ENCODE measurements at places on chromosomes 7 and 10. TPM values are rescaled to one million over a fixed set of nuclear protein-coding genes. Genes with fewer than 3 reads are reported as not detected.
A peak's percentile ranks its signal among the peaks of the same experiment; 100 is the strongest.

SLC29A4 gene
- 34.6 TPM for total RNA-seq

GRCh38 chr7:11480143-11480542, 351.9 kb downstream of the THSD7A start:
- no peak for DNase-seq
- H3K36me3 ChIP-seq, result no peaks in the 10 kb centered on the region
- H3K27ac ChIP-seq, result no peak overlapping the region
- no peak overlapping the region for H3K4me3 ChIP-seq
- H3K27me3 ChIP-seq, result no peaks in the 10 kb centered on the region

DNA sequence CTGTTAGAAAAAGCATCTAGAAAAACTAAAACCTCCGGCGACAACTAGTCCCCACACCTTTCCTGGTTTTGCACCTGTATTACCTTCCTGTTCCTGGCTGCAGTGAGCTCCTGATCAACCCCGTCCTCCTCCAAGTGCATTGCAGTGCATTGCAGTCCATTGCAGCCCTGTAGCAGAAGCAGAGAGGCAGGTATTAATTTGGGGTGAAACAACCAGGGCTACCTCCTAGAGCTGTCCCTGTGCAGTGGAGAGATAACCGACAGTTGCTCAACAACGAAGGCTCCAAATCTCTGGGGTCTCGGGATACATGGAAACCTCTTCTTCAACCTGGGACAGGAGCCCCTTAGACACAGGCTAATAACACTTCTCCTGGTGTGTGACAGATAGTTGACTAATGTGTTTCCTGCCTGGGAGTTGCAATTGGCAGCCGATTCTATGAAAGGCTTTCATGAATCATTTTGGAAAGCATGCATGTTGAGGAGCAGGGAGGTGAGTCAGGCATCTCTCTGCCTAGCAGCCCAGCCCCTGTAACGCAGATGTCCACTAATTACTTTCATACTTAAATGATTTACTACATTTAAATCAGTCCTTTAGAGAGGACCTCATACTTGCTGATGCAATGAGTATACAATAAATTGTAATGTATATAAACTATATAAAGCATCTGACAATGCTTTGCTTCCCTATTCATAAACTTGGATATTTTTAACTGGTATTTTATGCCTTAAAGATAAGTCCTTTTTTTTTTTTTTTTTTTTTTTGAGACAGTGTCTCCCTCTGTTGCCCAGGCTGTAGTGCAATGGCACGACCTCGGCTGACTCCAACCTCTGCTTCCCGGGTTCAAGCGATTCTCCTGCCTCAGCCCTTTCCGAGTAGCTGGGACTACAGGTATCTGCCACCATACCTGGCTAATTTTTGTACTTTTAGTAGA, 59.0 kb downstream of the PRR15 start:
- no peak overlapping the region for H3K27ac ChIP-seq
- no peak for DNase-seq
- H3K27me3 ChIP-seq, result no peaks in the 10 kb centered on the region
- no peaks in the 10 kb centered on the region for H3K4me1 ChIP-seq
- no peak overlapping the region for H3K4me3 ChIP-seq

- peak; percentile 34 for DNase-seq
- H3K27me3 ChIP-seq, result no peaks in the 10 kb centered on the region
- no peaks in the 10 kb centered on the region for H3K36me3 ChIP-seq
- H3K4me1 ChIP-seq, result no peaks in the 10 kb centered on the region
These were observed 31.5 kb upstream of the CFAP46 start for GRCh38 chr10:132973903-132974241.

DNA sequence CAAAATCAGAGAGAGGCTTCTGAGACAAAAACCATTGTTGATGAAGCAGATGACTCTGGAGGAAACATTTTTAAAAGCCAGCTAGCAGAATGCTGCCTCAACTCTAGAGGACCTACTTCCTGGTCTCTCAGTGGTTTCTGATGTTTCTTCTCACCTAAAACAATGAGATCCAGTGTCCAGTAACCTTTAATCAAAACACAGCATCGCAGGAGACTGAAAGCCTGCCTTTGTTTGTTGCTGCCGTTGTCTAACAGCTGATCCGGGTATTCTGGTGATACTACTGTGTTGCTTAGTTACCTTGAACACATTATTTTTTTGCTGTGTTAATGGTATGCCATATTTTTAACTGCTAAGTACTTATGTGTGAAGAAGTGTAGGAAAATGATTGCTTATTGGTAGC, 70.9 kb downstream of the WIPF3 start:
- no peak for DNase-seq
- H3K27me3 ChIP-seq, result no peaks in the 10 kb centered on the region
- H3K36me3 ChIP-seq, result no peaks in the 10 kb centered on the region
- H3K27ac ChIP-seq, result no peak overlapping the region
- H3K4me1 ChIP-seq, result no peaks in the 10 kb centered on the region
- H3K4me3 ChIP-seq, result no peak overlapping the region

NAT16 gene
- 0.19 TPM for total RNA-seq

GRCh38 chr7:155722118-155722517, 77.7 kb downstream of the RBM33 start:
- no peaks in the 10 kb centered on the region for H3K36me3 ChIP-seq
- H3K4me1 ChIP-seq, result no peaks in the 10 kb centered on the region
- H3K27me3 ChIP-seq, result no peaks in the 10 kb centered on the region
- H3K27ac ChIP-seq, result no peak overlapping the region
- DNase-seq, result no peak

DNA sequence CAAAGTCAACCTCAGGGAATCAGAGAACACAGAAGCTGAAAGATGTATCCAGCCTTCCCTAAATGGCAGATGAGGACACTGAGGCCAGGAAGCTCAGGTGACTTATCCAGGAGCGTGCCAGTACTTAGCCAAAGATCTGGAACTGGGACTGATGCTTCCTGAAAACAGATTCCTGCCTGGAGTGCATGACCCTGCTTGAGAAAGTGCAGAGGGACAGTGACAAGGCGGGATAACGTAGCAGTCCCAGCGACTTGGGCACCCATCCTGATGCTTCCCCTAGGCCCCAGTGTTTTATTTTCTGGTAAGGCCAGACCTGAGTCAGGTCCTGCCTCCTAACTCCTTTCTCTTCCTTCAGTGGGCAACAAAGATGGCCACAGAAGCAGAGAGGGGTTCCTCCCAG, 48.6 kb downstream of the KIAA1217 start:
- H3K4me1 ChIP-seq, result peaks cover 37% of the 10 kb centered on the region
- no peaks in the 10 kb centered on the region for H3K27me3 ChIP-seq
- DNase-seq, result no peak

- H3K27ac ChIP-seq, result no peak overlapping the region
- no peaks in the 10 kb centered on the region for H3K36me3 ChIP-seq
- no peaks in the 10 kb centered on the region for H3K27me3 ChIP-seq
These were observed 415.6 kb upstream of the FOXK1 start for GRCh38 chr7:4266270-4267040.

GRCh38 chr7:12712236-12712635, 24.8 kb downstream of the ARL4A start:
- H3K27me3 ChIP-seq, result no peaks in the 10 kb centered on the region
- no peak for DNase-seq
- H3K4me1 ChIP-seq, result peaks cover 13% of the 10 kb centered on the region
- no peak overlapping the region for H3K27ac ChIP-seq
- H3K36me3 ChIP-seq, result no peaks in the 10 kb centered on the region

DNA sequence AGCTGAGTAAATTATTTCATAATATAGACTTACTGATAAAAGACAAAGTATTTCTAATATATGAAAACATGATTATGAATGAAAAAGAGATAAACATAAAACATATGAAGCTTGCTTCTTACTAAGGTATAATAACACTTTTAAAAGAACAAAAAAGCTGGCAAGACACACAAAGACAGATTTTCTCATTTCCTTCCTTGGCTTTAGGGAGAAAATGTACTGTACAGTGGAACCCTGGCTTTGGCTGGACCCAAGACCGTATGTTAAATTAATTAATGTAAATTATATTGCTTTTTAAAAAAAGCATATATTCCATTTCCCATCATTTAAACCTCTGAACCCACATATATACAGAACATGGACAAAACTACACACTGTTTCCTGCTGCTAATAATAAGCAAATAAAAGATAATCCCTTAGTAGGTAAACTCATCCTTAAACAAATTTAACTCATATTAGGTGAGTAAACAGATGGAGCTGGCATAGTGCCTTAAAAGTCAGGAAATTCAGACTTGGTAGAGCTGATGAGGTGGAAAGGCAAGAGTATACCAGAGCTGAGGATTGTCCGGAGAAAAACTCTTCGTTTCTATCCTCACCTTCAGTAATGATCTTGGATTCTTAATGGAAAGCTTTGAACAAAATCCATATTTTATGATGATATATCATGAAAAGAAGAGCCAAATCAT, 1016.4 kb upstream of the KCND2 start:
- DNase-seq, result no peak
- H3K27ac ChIP-seq, result no peak overlapping the region
- H3K4me3 ChIP-seq, result no peak overlapping the region
- H3K27me3 ChIP-seq, result no peaks in the 10 kb centered on the region
- H3K4me1 ChIP-seq, result no peaks in the 10 kb centered on the region

- no peak for DNase-seq
- H3K4me1 ChIP-seq, result peaks cover 21% of the 10 kb centered on the region
- H3K36me3 ChIP-seq, result no peaks in the 10 kb centered on the region
These were observed 8.1 kb downstream of the CYP26A1 start for GRCh38 chr10:93081834-93082233.

SPDYE5 gene
- total RNA-seq, result not detected

PVRIG gene
- total RNA-seq, result not detected

GRCh38 chr7:39950473-39951225, 593 bp downstream of the CDK13 start:
- peak; percentile 55 for DNase-seq
- H3K27me3 ChIP-seq, result no peaks in the 10 kb centered on the region
- H3K4me3 ChIP-seq, result peak overlapping the region; percentile 93

DNA sequence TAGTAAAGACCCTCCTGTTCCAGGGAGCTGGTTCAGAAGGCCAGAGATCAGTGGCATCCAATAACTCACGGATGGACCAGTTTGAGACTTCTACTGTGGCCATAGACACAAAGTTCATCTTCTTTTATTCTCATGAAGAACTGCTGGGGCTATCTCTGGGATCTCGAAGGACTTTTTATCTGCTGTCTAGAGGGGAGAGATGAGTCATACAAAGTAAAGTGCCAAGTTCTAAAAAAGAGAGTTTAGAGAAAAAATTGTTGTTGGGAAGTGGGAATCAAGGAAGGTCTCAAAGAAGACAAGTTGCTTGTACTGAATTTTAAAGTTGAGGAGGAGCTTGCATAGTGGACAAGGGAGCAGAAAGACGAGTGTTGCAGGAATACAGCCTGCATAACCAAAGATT, 8.0 kb upstream of the FAM221A start:
- no peaks in the 10 kb centered on the region for H3K36me3 ChIP-seq
- no peak overlapping the region for H3K27ac ChIP-seq
- no peak overlapping the region for H3K4me3 ChIP-seq

DNA sequence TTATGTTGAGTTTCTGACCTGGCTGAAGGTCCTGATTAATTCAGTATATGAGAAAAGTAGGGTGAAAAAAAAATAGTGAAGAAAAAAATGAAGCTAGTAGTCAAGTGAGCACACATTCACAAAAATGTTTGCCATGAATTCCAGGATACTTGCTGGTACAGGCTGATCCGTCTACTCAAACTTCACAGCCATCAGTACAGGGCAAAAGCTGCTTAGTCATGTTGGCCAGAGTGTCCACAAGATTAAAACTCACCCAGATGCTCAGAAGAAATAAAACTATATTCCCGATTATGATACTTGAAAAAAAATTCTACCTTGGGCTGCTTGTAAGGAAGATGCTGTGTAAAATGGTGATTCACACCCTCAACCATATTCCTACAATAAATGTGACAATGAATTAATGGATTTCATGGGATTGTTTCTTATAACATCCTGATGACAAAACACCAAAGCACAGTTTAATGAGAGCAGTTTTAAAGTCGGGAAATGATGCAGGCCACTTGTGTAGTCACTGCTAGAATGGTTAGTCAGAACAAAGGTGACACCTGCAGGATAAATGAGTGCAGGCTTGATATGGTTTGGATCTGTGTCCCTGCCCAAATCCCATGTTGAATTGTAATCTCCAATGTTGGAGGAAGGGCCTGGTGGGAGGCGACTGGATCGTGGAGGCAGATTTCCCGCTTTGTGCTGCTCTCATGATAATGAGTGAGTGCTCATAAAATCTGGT, 49.2 kb upstream of the ANKRD1 start:
- no peaks in the 10 kb centered on the region for H3K27me3 ChIP-seq
- no peak for DNase-seq
- H3K36me3 ChIP-seq, result no peaks in the 10 kb centered on the region

- no peak overlapping the region for H3K4me3 ChIP-seq
- no peak overlapping the region for H3K27ac ChIP-seq
- no peaks in the 10 kb centered on the region for H3K36me3 ChIP-seq
- peaks cover 7% of the 10 kb centered on the region for H3K4me1 ChIP-seq
These were observed 141.4 kb downstream of the KIAA1217 start for GRCh38 chr10:24350070-24350921.

DNA sequence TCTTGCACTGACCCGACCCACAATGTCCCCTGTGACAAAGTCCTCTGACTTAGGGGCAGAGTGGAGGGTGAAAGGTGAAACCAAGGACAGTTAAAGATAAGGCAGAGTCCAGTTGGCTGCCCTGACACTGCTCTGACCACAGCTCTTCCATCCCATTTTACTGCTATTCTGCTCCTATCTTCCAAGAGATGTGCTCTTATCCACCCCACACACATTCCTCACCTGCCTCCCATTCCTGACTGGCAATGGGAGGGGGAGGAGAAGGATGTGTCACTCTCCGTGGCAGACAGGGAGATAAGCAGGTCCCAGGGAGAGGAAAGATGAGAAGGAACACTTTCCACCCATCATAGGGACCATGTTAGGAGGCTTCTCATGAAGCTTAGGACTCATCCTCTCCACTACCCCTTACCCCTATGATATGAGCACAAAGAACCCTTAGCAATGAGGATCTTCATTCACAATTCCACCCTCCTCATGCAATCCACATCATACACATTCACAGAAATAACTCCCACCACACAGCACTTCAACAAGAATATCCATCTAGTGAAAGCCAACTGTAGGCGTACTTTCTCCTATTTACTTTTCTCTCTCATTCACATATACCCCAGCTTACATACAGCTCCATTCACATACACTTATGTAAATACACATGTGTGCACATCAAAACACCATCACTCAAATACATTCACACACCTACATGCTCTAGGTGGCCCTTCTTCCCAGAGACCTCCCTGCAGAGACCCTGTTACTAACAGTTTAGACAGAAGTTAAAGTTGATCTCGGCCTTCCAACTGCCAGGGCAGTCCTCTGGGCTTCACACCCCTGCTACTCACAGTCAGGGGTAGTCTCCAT, 6.6 kb downstream of the SYNPO2L start:
- H3K27me3 ChIP-seq, result no peaks in the 10 kb centered on the region
- H3K27ac ChIP-seq, result peak overlapping the region; percentile 0
- H3K4me3 ChIP-seq, result no peak overlapping the region
- peak; percentile 75 for DNase-seq
- peaks cover 41% of the 10 kb centered on the region for H3K4me1 ChIP-seq

CDH23 gene
- 1.0 TPM for total RNA-seq

- no peak overlapping the region for H3K27ac ChIP-seq
- H3K36me3 ChIP-seq, result no peaks in the 10 kb centered on the region
- peaks cover 2% of the 10 kb centered on the region for H3K27me3 ChIP-seq
- H3K4me1 ChIP-seq, result peaks cover 12% of the 10 kb centered on the region
- H3K4me3 ChIP-seq, result peak overlapping the region; percentile 43
These were observed 4.3 kb downstream of the HOXA10 start for GRCh38 chr7:27169658-27170425.

Measured in Caco-2 (cell line).